ENCODE measurements at places on chromosomes 4 and X.
A peak's percentile ranks its signal among the peaks of the same experiment; 100 is the strongest.

- DNase-seq, result no peak
These were observed 188.1 kb upstream of the SFRP2 start for GRCh38 chr4:153976954-153977353.

DNA sequence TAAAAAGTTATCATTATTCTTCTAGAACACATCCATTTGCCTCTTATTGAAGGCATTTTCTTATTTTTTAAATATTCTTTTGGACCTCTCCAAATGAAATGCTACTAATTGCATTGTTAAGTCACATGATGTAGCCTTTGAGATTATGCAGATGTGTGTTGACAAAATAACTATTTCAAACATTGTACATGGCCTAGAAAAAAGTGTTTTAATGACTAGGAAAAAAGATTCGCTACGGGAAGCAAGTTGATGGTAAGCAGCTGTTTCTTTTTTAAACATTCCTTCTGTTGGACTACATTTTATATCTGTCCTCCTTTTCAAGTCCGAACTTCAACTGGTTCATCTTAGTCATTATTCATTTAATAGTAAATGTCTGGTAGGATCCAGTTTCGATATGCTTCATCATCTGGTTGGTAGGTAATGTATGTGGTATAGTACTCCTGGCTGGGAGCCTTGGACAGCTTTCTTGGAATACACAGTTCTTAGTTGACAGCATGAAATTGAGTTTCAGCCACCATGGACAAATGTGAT is 34.3 kb upstream of the GUCY1A1 start:
- DNase-seq, result no peak

DNA sequence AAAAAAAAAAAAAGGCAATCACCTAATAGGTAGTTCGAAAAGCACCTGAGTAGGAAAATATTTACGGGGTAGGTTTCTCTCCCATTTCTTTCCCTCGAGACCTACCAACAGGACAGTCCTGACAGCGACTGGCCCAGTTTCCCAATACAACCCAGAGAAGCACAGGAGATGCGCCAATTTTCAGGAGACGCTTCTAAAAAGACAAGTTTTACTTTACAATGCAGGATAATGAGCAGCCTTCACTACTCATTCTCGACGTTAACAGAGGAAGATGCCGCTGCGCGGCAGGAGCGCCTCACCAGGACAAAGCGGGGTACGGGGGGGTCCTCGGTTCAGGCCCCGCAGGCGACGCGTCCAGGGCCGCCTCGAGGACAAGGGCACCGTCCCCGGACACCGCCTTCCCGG is 708 bp downstream of the BCLAF3 start:
- no peak for DNase-seq

DNA sequence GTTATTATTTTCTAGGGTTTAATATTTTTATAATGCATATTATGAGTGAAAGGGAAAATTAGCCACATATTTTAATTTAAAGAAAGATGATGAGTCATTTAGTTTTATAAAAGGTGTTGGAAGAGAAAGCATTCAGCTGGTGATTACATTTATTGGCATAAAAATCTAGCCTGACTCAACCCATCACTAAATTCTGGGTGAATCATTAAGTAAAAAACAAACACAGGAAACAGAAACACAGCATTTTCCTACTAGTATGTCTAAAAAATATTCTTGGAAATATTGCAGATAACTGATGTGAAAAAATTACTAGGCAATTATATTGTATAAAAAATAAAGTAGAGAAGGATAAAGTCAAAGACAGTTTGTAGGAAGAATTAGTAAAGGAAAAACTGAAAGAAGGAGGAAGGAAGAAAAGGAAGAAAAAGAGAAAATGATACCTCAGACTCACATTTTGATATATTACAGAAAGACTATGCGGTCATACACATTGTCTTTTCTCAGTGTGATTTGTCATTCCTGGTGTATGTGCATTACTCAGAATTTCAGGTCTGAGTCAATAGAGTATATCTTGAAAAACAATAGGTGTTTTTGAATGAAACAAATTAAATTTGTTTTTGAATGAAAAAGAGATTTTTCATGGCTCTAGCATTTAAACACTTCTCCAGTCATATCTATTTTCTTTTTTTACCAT is 48.0 kb upstream of the SPOCK3 start:
- DNase-seq, result no peak

GRCh38 chrX:30504309-30504708 is 73.3 kb downstream of the TASL start:
- no peak for DNase-seq

- no peak for DNase-seq
These were observed 581.4 kb upstream of the DIPK2B start for GRCh38 chrX:45781901-45782553.

DNA sequence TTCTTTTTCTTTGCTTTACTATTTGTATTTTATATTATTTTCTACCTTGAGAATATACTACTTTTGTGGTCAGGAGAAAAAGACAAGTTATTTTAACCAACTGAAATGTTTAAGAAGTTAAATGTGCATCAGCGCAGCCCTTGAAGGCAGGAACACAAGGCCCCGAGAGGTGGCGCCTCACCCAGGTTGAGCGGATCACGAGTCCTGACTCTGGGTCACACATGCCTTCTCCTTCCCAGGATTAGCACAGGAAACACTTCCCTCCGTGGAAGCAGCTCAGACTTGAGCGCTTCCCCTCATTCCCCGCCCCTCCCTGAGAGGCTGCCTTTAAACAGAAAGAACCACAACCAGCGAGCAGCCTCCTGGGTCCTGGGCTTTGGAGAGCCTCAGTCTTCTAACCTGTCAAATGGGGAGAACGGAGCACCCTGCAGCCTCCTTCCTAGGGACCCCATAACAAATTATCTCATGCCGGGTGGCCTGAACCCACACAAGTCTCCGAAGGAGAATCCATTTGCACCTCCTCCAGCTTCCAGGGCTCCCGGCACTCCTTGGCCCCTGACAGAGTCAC is 217.6 kb downstream of the AFAP1 start:
- no peak for DNase-seq

DNA sequence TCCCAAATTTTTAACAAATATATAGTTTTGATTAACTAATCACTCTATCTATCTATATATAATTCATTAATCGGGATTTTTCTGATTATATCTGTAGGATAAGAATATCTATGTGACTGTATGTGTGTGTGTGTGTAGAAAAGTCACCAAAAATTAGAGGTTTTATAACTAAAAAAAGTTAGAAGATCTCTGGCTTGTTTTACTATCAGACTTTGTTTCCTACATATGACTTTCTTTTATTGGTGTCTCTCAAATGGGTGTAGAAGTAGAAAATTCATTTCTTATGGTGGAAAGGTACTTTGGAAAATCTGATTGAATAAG is 26.7 kb upstream of the TMPRSS11D start:
- no peak for DNase-seq

- no peak for DNase-seq
These were observed 5.6 kb upstream of the TXK start for GRCh38 chr4:48139691-48140090.

DNA sequence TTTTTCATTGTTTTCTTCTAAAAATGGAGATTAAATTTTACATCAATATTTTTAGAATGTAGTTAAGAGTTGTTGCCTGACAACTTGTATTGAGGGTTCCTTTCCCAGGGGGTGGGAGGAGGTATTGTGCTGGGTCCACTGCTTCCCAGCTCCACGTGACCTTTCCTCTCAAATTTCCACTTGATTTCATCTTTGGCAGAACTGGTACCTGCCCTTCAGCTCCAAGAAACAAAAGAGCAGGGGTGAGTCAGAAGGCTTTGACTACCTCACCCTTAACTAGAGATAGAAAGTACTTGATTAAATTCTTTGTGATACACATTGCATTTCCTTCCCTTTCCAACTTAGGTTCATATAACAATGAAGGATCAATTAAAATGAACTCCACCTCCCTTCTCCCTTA is 19.7 kb downstream of the TRIM2 start:
- DNase-seq, result no peak

DNA sequence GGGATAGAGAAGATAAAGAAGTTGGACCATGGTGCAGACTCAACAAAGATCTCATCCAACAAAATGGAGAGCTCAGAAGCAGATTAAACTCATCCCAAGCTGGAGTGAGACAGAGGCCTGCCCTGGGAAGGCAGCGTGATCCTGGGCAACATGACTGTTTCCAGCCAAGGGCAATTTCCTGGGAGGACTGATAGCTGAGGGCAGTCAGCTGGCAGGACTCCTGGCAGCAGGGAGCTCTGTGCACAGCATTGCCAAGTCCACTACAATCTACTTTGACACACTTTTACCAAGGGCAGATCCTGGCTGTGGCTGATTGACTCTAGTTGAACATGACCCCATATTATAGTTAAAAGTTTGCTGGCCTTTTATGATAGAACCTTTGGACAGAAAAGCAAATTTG is 357.3 kb upstream of the RASGEF1B start:
- no peak for DNase-seq

GRCh38 chr4:59240011-59240410 is 1960.1 kb upstream of the ADGRL3 start:
- no peak for DNase-seq

GRCh38 chrX:93259029-93259428 is 414.3 kb downstream of the NAP1L3 start:
- no peak for DNase-seq

DNA sequence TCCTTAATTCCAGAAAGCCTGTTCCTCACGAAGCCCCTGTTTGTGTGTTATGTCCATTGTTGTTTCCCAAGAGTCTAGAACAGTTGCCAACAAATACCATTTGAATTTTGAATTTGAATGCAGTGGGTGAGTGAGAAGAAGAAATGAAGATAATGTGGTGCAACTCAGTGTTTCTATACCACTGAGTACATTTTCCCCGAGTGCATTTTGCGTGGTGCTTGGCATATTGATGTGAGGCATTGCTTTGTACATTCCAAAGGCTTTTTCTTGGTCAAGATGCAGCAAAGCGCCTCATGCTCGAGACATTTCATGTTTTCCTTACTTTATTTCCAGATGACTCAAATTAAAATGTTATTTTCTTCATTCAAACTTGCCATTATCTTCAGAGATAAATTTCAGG is 253.1 kb upstream of the RPS6KA3 start:
- no peak for DNase-seq

DNA sequence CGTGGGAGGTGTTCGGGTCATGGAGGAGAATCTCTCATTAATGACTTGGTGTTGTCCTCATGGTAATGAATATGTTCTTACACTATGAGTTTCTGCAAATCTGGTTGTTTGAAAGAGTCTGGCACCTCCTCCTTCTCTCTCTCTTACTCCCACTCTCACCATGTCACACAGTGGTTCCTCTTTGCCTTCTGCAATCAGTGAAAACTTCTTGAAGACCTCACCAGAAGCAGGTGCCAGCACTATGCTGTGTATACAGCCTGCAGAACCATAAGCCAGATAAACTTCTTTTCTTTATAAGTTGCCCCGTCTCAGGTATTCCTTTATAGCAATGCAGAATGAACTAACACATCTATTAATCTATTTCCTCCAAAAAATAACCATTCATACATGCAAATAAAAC is 275.0 kb downstream of the ANTXR2 start:
- no peak for DNase-seq

DNA sequence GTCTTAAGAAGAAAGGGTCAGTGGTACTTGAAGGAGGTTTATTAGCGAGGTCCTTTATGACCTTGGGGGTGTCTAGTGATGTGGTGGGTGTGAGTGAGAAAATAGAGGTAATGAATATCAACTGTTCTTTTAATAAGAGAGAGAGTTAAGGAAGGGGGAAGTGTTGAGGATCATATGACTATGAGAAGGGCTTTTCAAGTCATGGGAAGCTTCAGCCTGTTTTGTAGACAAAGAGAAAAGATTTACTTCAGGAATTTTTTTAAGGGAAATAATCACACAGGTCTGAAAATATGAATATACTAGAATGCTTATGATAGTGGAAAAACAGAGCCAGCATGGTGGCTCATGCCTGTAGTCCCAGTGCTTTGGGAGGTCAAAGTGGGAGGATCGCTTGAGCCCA is 41.3 kb upstream of the MTMR1 start:
- DNase-seq, result no peak

DNA sequence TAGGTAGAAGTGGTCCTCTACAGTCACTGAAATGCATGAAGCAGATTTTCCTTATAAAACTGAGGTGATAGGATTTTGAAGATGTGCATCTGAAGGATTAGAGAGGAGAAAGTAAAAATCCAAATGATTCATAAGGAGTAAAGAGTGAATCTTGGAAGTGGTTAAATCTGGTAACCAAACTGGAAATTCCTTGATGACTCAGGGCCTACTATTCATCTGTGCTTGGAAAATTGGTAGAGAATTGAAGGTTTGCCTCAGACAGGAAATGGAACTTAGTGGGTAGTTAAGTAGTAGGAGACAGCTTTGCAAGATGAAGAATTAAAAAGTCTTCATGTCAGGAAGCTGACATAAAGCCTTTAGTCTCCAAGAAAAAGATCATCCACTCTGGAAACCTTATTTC is 368.9 kb upstream of the CTSO start:
- no peak for DNase-seq

GRCh38 chr4:86058621-86059020 is 301.2 kb downstream of the MAPK10 start:
- no peak for DNase-seq

GRCh38 chr4:124189545-124189944 is 523.0 kb downstream of the ANKRD50 start:
- no peak for DNase-seq

DNA sequence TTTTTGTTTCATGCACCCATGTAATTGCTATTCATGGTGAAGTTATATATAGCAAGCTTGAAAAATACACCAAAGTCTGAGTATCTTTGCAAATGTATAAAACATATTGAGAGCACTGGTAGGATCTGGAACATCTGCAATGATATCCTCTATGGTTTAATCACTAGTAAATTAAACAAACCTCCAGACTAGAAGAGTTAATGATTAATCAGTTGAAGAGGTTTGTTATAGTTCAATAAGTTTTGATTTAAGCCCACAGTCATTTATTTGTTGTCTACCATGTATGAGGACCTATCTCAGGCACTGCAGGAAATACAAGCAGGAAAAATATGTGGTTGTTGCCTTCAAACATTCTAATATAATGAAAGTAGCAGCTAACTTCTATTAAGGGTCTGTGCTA is 16.5 kb downstream of the CYBB start:
- no peak for DNase-seq

GRCh38 chrX:19849464-19850080 is 37.8 kb downstream of the SH3KBP1 start:
- no peak for DNase-seq

DNA sequence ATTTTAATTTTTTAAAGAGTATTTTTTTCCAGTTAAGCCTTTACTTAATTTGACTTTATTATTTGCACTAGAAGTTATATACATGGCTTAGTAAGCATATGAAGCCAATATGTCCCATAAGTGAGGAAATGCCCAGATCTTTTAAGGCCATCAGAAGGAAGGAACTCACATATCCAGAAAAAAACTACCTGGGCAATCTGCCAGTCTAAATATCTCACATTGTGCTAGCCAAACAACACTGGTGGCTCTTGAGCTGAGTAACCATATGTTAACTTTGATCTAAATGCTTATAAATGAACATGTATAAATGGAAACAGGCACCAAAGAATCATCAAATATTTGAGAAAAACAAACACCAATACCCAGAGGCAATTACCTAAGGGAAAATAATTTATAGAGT is 138.6 kb upstream of the APOOL start:
- peak; percentile 37 for DNase-seq

- DNase-seq, result no peak
These were observed 65.3 kb downstream of the CASP3 start for GRCh38 chr4:184583738-184584502.

- no peak for DNase-seq
These were observed 175.6 kb downstream of the PPP3CA start for GRCh38 chr4:101171747-101172146.

- no peak for DNase-seq
These were observed 151.8 kb downstream of the CCNG2 start for GRCh38 chr4:77308843-77309242.

- DNase-seq, result no peak
These were observed 388.4 kb upstream of the SPOCK3 start for GRCh38 chr4:167622481-167623240.

- no peak for DNase-seq
These were observed 623.9 kb downstream of the BCOR start for GRCh38 chrX:39473812-39474211.
